ENCODE measurements at places on chromosomes 11 and 22. TPM values are rescaled to one million over a fixed set of nuclear protein-coding genes. Genes with fewer than 3 reads are reported as not detected.
A peak's percentile ranks its signal among the peaks of the same experiment; 100 is the strongest.

- no peak for DNase-seq
Observed at GRCh38 chr11:132026746-132027145, 656.3 kb downstream of the NTM start.

DNA sequence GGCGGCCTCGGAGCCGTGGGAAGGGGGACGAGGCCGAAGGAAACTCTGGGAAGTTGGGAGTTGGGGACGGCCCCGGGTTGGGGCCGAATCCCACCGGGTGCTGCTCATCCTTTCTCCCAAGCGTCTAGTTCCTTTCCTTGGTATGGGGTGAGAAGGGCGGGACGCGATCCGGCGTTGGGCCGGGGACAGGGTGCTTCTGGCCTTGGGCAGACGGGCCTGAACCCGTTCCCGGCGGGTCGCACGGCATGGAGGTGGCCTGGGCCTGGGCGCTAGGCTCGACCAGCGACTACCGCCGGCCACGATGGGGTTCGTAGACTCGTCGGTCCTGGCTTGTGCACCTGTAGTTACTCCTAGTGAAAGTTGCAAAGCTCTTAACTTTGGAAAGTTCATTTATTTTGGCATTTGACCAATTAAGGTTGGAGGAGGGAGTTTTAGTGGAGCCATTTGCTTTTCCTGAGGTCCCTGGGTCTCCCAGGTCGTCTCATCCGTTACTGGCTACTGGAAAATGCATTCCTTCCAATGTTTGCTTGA is 1.0 kb downstream of the SYT9 start:
- no peak for DNase-seq

- DNase-seq, result no peak
Observed at GRCh38 chr11:6746086-6746618, 25.6 kb downstream of the OR2AG2 start.

DNA sequence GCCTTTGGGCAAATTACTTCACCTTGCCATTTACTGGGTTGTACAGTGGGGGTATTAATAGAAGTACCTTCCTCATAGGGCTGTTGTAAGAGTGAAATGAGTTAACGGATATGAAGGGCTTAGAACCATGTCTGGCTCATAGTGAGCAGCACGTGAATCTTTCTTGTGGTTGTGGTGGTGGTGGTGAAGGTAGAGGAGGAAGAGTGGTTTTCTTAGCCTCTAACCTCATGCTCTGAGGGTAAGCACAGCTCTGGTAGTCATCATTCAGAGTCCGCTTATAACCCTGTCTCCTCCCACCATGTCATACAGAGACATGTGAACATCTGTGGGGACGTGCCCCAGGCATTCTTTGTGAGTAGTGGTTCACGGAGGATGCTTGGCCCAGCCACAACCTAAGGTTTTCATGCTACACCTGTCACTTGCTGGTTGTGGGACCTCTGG is 43.6 kb downstream of the TEAD1 start:
- no peak for DNase-seq

DNA sequence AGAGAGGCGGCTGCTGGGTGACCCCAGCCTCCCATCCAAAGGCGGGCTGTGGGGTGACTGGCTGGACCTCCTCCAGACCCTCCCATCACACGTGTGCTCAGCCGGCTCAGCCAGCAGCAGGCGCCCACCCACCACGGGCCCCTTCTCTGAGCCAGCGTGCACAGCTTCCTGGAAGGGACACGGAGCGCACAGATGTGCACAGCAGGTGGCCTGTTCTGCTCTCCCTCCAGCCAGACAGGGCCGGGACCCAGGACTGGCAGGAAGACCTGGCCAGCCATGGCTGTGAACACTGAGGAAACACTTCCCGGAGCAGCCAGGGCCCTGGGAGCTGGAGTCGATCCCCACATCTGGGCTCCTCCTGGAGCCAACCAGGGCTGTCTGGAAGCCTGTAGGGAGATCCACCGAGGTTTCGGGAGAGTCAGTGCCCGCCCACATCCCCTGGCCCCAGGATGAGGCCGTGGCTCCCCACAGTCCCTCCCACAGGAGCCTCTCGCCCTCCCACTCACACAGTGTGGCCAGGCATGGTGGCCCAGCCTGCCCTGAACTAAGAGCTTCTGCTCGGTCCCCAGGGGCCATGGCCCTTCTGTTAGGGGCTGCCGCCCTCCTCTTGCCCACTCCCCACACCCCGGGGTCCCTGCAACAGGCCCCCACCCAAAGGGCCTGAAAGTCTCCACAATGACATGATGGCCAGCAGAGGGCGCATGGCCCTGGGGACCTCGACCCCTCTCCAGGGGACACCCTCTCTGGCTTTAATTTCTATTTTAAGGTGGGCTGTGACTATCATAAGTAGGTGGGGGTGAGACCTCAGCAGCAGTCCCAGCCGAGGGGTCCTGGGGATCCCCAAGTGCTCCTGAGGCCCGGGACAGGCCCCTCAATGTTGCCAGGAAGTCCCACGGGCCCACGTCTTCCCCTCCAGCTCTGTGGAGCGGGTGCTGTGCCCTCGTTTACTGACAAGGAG is 90.6 kb upstream of the FGF3 start:
- DNase-seq, result peak; percentile 79

DNA sequence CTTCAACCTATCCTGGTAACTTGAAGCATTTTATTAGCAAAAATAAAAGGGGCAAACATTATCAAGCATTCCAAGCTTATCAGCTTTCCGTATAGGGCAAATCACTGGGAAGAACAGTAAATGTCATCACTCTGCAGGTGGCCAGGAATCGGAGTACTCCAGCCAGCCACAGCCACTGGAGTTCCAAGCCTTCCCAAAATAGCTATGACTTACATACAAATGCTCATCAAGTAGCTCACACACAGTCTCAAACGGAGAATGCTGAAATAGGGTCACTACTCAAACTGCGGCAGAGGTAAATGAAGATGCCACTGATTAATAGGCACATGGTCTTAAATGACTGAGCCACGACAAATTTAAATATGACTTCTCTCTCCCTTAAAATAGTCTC is 2.1 kb downstream of the USP28 start:
- DNase-seq, result no peak

- DNase-seq, result no peak
Observed at GRCh38 chr11:124474079-124474478, 28.6 kb upstream of the OR8B8 start.

DNA sequence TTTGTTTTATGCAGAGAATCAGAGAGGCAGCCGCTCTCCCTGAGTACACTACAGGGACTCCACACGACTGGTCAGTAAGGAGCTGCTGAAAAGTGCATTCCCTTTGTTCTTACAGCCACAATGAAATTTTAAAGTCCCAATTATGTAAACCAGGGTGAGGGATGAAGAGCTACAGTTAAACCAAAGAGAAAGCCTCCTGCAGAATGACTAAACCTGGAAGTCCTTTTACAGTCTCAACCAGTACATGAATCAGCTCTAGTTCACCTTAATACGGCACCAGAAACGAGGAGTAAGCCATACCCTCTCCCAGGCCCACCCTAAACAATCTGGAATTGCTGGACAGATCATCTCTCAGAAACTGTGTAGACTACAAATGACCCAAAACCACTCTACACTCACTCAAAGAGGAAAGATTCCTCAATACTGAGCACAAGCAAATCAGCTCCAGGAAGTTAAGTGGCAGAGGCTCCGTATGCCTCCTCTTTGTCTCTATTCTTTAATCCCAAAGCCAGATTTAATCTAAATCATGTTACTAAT is 113.1 kb downstream of the RBFOX2 start:
- no peak for DNase-seq

DNA sequence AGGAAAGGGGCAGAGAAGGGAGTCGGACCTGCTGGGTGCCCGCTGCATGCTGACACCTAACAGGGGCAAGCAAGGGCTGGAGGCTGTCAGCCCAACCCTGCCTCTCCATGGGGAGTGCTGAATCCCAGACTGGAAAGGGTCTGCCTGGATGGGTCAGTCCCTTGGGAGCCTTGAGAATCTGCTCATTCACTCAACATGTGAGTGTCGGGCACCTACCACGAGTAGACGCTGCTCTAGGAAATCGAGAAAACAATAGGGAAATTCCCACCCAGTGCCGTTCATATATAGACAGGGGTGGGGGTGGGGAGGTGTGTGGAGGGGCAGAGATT is 4.4 kb upstream of the CTSD start:
- no peak for DNase-seq

DNA sequence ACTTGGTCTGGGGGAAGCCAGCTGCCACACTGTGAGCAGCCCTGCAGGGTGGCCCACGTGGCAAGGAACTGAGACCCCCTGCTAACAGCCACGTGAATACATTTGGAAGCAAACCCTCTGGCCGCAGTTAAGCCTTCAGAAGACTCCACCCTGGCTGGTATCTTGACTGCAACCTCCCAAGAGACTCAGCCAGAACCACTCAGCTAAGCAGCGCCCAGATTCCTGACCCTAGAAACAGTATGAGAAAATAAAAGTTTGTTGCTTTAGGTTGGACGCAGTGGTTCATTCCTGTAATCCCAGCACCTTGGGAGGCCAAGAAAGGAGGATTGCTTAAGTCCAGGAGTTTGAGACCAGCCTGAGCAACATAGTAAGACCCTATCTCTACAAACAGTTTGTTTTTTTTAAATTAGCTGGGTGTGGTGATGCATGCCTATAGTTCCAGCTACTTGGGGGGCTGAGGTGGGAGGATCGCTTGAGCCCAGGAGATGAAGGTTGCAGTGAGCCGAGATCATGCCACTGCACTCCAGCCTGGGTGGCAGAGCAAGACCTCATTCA is 8.7 kb downstream of the ZMAT5 start:
- DNase-seq, result no peak

The SLC22A12 gene
- not detected for total RNA-seq

The PATE4 gene
- total RNA-seq, result not detected

The PLCB3 gene
- total RNA-seq, result 30.5 TPM

The ZP1 gene
- 0.26 TPM for total RNA-seq

All from lower leg skin (tissue), 4 donors.